Activated naive CD4-positive, alpha-beta T cell treated with Interleukin-2 at 50 U/mL for 16 hours (primary cell): ENCODE measurements at places on chromosomes 5 and 9.

GRCh38 chr5:96297290-96297689, 135.8 kb downstream of the PCSK1 start:
- DNase-seq: no peak

GRCh38 chr5:39119404-39120051, 45.3 kb upstream of the RICTOR start:
- no peak for DNase-seq

- no peak for DNase-seq
Measured at GRCh38 chr9:74985041-74985440, 32.3 kb upstream of the C9orf40 start.

DNA sequence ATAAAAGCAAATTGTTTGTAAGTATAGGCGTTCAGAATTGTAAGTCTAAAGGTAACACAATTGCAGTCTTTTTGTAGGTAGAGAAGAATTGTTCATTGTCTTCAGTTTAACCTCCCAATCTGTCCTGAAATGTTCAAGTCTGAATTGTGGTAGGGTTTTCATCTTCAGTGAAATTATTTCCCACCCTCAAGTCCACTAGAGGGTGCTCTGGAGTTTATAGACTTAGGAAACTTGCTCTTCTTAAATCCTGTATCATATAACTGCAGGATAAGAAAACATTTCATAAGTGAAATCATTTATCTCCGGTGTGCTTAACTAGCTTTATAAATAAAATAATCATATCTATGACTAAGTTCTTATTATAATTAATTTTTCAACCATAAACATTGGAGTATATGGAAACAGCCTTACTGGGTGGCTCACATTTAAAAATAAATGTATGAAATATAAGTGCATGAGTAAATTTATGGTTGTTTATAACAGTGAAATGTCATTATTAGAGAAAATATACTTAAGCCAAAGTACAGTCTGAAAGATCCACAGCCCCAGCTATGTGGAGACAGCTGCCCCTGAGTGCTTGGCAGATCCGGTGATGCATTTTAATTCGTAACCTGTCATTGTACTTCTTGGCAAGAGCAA, 182.4 kb upstream of the OTULINL start:
- DNase-seq: no peak

DNA sequence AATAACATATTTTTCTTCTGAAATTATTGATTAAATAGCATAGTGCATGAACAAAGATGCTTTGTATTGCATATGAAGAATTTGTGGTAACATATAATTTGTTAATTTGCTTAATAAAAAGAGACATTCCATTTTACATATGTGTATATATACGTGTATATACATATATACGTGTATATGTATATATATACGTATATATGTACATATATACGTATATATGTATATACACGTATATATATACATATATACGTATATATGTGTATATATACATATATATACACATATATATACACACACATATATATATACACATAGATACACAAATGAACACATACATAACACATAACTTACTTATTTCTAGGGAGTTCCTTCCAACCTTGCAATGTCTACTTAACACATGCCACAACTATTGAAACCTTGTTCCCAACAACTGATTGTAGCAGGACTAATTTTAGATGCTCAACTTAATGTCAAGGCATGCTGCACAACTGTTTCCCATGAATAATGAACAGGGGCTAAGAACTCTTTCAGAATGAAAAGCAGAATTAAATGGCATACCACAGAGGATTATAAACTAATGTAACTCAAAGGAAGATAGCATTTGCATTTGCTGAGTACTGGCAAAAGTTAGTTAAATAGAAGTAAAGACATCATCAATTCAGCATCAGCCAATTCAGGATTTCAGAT, 17.4 kb downstream of the KIF24 start:
- DNase-seq: no peak

DNA sequence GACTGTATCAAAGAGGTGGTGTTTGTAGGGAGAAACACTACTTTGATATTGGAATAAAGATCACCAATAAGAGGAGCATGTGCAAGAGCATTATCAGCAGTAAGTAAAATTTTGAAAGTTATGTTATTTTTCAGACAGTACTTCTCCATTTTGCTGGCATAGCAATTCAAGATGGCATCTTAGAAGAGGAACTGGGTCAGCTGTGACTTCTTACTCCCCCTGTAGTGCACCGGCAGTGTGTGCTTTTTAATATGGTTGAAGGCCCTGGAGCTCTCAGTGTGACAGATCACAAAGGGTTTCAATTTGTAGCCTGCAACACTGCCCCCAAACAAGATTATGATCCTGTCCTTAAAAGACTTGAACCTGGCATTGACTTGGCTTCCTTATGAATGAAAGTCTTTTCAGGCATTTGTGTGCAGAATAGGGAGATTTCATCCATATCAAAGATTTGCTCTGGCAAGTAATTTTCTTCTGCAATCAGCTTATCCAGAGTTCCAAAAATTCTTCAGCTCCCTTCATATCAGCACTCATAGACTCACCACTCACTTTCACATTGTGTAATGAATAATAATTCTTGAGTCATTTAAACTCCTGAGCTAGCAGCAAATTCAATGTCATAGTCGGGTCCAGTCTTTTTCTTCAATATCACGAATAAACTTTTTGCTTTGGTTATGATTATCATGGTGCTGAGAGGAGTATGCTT, 105.7 kb upstream of the MAMDC2 start:
- no peak for DNase-seq

DNA sequence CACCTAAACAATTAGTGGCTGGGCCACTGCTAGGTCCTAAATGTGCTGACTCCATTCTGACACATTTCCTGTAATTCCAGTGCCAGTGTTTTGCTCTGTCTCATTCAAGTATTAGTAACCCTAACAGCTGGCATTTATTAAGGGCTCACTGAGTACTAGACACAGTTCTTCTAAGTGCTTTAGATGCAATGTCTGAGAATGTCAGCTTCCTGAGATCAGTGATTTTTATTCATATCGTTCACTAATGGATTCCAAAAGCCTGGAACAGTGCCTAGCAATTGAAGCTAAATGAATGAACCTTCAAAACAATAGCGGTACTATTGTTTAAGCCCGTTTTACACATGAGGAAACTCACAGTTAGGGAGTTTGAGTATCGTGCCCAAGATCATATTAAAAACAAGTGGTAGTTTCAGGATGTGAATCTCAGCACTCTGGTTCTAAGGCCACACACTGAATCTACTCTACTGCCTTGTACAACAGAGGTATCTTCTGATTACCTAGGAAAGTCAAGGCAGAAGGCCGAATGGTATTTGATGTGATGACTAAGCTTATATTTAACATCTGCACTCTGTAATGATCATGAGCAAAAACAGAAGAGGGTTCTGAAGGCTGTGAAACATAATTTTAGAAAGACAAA, 304.0 kb downstream of the PJA2 start:
- DNase-seq: no peak

- DNase-seq: no peak
Measured at GRCh38 chr5:15518786-15519185, 18.8 kb downstream of the FBXL7 start.
